Body of pancreas (tissue), 4 donors: ENCODE measurements at places on chromosomes 6 and 20.

DNA sequence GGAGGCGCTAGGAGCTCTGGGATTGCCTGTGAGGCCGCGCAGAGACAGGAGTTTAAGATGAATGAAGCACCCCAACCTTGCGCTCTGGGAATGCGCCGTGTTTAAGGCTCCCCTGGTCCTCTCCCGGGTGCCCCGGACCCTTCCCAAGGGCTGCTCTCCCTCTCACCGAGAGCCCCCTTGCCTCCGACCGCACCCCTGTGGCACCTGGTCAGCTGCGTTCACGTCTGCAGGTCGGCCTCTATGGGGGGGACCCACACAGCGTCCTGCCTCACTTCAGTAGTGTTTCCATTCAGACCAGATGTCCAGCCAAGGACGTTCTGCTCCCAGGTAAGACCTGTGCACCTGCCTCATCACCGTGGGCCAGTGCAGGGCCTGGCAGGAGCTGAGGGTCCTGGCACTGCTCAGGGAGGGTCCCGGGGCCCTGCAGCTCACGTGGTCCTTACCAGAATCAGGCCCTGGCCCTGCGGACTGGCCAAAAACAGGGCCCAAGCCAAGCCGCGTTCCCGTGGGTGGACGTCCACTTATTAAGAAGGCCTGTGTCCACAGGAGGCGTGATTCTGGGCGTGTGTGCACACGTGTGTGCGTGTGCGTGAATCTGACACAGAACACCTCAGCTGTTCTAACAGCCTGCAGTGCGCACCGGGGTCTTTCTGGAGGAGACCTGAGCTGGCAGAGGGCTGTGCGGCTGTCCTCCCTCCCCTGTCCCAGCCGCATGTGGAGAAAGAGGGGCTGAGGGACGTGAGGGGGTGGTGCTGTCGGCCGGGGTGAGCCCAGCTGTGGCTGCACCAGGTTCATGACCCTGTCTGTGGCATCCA is 79.9 kb upstream of the BHLHE23 start:
- peak; percentile 2 for DNase-seq

- no peak for DNase-seq
These were observed 39.3 kb downstream of the PCNA start for GRCh38 chr20:5080384-5080877.

GRCh38 chr6:97240222-97240621 is 42.8 kb downstream of the MMS22L start:
- no peak for DNase-seq

GRCh38 chr6:70396796-70397729 is 16.2 kb upstream of the FAM135A start:
- DNase-seq: peak; percentile 24

GRCh38 chr6:29490055-29490454 is 2.3 kb upstream of the MAS1L start:
- DNase-seq: no peak

- no peak for DNase-seq
These were observed 443.7 kb downstream of the GJA1 start for GRCh38 chr6:121879149-121879548.
